ENCODE measurements at places on chromosomes 7 and 10. TPM values are rescaled to one million over a fixed set of nuclear protein-coding genes. Genes with fewer than 3 reads are reported as not detected.

DNA sequence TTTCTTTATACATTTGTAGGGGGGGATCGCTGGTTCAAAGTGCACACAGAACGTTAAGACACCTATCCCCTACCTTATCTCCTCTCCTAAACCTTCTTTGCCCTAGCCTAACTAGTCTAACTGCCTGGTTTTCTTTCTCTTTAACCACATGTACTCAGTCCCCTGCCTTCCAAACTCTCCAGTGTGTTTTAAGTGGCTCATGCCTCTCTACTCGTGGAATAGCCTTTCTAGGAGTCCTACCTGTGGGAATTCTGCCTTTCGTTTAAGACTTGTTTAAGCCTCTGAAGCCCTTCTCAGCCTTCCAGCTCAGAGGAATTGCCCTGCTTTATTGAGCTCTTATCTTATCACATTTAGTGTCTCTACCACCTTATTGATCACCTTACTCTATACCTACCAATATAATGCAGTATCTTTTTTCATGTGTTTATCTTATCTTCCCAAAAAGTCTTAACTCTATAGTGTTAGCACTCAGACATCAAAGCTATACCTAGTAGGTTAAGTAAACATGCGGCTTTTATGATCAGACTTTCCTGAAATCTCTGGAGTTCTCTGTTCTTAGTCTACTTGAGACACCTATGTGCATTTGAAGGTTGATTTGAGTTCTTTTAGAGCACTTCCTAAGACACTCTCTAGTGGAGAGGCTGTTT, 50.7 kb downstream of the ARID5B start:
- peak; percentile 33 for DNase-seq

DNA sequence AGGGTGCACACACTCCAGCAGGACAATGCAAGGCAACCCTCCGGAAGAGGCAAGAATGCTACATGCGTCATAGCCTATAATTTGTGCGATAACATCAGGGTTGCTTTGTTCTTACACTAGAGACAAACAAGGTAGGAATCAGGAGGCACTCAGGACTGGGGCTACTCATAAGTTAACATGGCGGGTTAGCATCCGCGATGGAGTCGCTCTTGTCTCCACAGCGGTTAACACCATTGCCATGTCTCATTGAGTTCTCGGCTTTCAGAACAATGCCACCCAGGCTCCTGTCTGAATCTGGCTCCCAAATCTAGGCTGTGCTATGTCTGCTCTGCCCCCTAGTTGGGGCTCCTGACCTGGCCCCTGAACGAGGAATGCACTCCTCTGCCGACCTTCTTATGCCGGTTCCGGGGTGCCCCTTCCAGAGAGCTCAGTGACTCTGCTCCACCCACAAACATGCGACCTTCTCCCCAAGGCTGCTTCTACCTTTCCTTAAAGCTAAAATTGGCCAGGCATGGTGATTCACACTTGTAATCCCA, 24.9 kb upstream of the SLF2 start:
- no peak for DNase-seq

Gene GNGT1
- total RNA-seq, result not detected

DNA sequence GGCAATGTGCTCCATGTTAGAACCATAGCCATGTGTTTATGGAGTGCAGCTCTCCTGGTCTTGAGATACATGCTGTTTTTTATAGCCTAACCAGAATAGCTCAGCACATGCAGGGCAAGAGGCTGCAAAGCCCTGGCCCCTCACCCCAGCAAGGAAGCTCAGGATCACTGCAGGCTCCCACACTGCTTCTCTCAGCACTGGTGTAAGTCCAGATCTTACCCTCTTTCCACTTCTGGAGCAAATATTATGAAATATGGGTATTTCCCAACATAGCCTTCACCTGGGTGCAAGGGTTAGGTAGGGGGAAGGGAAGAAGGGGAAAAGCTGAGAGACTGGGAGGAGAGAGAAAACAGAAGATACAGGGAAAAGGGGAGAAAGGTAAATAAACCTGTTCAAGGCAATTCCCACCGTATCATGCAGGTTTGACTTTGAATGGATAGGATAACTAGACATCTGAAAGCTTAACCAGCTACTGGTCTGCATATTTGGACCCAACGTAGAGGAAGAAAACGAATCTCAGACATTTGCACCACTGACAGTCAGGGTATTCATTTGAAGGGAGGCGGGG, 19.7 kb downstream of the SKIDA1 start:
- DNase-seq, result no peak

Gene C10orf71
- not detected for total RNA-seq

DNA sequence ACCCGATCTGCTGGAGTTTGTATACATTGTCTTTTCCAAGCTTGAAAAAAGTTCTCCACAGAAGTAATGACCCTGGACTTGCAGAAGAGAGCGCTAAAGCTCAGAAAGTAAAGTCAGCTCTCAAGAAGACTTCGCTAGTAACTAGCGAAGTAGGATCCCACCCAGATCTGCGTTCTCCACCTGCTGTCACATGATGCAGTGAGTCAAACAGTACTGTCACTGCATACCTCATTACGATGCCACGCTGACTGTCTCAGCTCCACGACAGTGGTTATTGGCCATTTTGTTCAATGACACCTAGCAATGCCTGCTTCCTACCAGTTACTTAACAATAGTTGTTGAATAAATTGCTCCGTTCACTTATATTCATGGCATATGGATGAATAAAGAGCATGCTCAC, 29.7 kb upstream of the SEC61G start:
- peak; percentile 87 for DNase-seq

DNA sequence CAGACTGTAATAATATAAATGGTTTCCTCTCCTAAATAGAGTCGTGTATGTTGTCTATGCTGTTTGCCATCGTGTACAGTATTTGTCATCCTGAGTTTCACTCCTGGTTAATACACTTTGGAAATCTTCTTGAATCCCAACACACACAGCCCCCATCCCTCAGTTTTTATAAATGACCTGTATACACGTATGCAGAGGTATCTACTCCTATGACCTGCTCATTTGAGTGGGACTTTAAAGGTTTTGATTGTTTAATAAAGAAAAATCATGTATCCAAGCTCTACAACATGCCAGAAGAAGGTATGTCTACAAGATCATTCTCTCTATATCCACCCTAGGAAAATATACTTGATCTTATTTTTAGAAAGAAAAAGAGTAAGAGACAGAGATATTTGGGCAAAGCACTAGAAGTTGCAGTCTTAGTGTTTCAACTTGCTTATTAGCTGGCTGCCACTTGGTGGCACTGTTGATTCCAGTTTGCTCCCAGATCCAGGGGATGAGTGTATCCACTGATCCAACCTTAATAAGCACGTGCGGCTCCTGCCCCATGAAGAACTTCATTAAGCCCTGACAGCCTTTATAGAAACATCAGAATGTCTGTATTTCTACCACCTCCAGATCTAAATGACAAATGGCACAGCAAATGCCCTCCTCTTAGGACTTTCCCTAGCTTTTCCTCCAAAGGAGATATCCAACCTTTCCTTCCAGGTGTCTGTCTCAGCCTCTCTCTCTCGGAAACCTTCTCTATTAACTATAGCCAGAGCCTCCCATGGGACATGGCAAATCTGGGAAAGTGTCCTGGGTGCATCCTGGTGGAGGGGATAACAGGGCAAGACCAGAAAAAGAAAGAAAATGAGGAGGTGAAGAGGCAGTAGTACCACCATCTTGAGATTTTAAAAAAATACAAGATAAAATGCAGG, 181.6 kb upstream of the NEBL start:
- peak; percentile 80 for DNase-seq

Gene COG5
- 53.5 TPM for total RNA-seq

DNA sequence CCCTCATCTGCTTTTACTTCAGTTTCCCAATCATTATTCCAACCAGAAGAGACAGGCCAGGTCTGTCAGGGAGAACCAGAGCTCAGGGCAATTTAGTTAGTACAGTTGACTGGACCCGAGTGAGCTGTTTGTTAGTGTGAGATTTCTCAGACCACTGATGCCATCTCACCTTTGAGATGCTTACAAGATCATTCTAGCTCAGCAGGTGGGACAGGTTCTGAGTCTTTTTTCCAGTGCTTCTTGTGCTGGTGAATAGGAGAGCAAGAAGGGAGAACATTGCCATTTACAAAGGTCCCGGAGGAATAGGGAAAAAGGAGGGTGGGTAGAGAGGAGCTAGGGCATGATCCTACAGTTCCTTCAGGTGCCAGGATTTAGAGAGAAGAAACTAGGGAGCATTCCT, 112.4 kb upstream of the IFRD1 start:
- DNase-seq, result no peak

DNA sequence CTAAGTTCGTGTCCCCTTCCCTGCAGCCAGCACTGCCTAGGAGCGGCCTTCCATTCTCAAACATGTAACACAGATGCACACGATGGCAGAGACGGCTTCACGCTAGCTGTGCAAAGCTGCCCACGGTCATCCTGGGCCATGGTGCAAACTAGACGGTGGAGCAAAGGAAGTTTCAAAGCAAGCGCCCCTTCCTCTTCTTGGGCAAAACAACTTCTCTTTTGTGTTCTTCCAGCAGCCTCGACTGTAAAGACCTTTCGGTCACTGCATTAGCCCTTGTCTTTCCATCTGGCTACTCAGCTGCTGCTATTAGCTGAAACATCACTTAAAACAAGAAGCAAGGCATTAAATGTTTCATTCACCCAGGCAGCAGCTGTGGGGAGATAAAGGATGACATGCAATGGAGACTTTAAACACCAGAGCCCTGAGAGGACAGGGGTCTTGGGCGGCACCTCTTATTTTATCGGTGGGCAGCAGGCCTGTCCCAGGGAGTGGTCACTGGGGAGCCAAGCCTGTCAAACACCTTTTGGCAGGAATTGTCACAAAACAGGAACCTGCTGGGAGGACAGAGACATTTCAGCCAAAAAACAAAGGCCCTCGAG, 214.8 kb downstream of the KLF6 start:
- no peak for DNase-seq

- DNase-seq, result peak; percentile 65
Measured at GRCh38 chr7:83655951-83656556, 7.1 kb upstream of the SEMA3E start.

GRCh38 chr7:11216276-11216675, 242.6 kb downstream of the PHF14 start:
- no peak for DNase-seq
